GM19239 (cell line): ENCODE measurements at places on chromosomes 1 and 21.
A peak's percentile ranks its signal among the peaks of the same experiment; 100 is the strongest.

- no peak for DNase-seq
Measured at GRCh38 chr1:228271701-228272251, 63.9 kb downstream of the OBSCN start.

GRCh38 chr1:216111842-216112241 lies 311.4 kb downstream of the USH2A start:
- DNase-seq: no peak

- DNase-seq: no peak
Measured at GRCh38 chr1:228814176-228814575, 78.9 kb downstream of the RHOU start.

DNA sequence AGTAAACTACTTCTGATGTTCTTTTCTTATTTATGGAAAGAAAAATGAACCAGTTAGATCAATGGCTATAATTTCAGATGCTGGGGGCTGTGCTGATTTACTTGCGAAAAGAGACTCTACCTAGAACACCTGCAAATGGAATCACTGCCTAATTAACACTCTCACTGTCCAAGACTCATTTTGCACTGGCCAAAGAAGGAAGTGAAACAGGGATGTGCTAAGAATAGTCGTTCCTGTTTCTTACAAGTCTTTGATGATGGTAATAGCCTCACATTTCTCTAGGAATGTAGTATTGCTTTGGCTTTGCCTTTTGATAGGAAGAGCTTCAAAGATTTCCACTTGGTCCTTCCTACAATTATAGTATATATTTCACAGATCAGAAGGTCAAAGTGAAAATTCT lies 12.7 kb upstream of the TSNAX start:
- no peak for DNase-seq

GRCh38 chr21:46117586-46118315 lies 19.8 kb downstream of the COL6A2 start:
- no peak for DNase-seq

DNA sequence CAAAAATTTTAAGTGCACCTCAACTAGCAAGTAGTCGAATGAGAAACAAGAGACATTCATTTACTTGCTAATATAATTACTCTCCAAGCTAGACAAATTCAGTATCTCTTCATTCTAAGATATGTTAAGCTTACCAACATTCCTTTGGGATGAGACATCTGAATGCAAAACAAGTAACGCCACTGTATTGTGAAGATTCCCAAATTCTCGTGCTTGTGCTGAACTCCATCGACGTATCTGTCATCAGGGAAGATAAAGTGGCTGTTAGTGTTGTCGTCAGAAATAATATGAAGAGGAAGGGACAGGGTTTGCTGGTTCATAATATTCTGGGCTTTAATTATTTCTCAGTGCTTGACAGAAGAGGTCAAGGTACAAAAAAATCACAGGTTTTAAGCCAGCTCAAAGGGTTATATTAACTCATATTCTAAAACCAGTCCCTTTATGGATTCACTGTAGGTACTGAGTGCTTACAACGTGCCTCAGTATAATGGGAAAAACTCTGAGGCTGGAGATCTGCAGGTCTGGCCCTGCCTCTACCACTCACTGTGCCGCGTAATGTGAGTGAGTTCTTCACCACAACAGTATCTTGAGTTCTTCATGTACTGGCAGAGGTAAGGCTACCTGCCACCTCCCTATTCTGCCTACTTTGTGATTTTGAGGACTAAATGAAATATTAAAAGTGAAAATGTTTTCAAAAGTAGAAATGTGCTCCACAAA lies 42.0 kb downstream of the PCSK9 start:
- no peak for DNase-seq

DNA sequence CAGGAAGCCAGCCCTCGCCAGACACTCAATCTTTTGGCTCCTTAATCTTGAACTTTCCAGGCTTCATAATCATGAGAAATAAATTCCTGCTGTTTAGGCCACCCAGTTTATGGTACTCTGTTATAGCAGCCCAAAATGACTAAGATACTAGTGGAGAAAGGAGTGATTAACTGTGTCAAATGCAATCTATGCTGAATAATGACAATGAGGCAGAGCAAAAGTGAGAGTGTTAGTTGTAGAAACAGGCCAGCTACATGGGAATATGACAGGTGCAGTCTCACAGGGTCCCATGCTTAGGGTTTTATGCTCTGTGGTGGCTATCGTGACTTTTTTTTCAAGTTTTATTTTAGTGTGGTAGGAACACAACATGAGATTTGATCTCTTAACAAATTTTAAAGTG lies 888.8 kb downstream of the TTLL7 start:
- DNase-seq: no peak

DNA sequence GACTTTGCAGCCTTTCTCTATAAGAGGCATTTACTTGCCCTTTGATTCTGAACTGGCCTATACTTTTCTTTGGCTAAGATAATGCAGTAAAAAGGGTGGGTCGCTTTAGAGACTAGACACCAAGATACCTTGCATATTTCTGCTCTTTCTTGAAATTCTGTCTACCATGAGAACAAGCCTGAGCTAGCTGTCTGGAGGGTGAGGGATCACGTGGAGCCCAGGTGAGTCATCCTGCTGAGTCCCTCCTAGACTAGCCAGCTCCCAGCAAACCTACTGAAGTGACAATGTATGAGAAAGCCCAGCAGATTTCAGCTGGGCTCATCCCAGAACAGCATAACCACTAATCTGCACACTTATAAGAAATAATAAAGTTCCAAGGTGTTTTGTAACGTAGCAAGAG lies 408.0 kb upstream of the KAZN start:
- DNase-seq: no peak

GRCh38 chr1:209454340-209454994 lies 129.0 kb upstream of the CAMK1G start:
- no peak for DNase-seq

- DNase-seq: no peak
Measured at GRCh38 chr1:53554592-53555305, 95.5 kb downstream of the DMRTB1 start.

GRCh38 chr1:6584126-6585080 lies 4.6 kb downstream of the ZBTB48 start:
- DNase-seq: no peak

GRCh38 chr1:108050911-108051629 lies 86.1 kb upstream of the VAV3 start:
- no peak for DNase-seq

DNA sequence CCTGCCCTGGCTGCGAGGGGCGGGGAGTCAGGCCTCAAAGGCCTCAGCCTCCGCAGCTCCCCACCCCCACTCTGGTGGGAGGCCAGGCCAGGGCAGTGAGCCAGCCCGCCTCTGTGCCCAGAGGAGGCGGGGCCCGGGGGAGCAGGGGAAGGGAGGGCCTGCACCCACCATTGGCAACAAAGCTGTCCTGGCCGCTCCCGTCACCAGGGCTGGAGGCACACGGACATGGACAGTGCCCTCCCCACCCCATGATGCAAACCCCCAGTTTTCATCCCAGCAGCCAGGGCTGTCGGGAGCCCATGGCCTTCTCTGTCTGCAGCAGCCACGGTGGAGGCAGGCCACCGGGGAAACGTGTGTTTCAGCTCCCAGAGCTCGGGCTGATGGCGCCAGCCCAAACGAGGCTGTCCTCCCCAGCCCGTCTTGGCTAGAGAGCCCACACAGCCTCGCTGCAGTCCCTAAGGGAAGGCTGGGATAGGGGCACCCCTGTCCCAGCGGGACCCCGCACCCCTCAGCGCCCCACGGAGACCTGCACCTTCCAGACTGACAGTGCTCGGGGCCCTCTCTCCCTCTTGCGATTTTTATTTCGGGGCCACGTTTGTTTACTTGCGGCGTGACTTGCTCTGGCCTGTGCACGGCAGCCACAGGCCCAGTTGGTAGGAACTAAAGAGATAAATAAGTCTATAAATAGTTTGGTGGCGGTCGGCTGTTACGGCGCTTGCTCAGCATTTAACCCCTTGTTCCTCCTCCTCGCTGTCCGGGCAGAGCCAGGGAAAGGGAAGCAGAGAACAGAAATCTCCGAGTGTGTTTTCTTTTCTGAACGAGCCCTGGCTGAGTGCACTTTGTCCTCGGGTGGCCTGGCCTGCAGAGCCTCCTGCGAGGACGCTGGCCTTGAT lies 101.8 kb downstream of the PRDM16 start:
- no peak for DNase-seq

GRCh38 chr1:115133440-115133839 lies 44.1 kb upstream of the TSPAN2 start:
- DNase-seq: no peak

GRCh38 chr1:230823931-230824381 lies 44.4 kb downstream of the C1orf198 start:
- DNase-seq: no peak

DNA sequence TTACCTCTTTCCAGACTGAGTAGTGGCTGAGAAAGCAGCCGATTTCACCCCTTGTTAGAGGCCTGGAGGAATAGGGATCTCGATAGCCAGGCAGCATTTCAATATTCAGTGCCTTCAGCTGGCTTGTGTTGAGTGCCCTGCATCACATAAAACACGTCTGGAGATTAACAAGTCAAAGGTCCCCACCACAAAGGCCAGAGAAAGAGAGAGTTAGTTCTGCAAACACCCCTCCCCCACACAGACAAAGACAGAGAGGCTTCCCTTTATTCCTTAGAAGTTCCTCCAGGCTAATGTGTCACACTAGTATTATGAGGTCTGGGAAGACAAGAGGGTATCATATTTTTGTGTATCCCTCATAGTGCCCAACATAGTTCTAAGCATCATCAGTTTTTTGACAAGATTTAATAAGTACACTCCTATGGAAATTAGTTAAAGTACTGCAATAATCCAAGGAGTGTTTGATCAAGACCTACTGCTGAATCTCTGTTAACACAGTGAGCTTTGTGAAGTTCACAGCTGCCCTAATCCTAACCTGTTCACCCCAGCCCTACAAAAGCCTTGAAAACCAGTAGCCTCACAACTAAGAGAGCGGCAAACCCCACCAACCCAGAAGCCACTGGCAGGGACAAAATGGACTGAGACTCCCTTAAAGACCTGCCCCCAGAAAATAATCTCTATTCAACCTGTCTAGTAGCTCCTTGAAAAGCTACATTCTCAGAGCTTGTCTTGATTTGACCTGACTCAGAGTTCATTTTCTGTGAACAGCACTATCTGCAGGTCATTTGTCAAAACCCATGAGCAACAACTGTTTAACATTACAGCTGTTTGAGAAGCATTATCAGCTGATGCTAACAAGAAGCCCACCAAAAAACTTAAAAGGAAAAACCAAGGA lies 91.9 kb downstream of the COLGALT2 start:
- DNase-seq: no peak

DNA sequence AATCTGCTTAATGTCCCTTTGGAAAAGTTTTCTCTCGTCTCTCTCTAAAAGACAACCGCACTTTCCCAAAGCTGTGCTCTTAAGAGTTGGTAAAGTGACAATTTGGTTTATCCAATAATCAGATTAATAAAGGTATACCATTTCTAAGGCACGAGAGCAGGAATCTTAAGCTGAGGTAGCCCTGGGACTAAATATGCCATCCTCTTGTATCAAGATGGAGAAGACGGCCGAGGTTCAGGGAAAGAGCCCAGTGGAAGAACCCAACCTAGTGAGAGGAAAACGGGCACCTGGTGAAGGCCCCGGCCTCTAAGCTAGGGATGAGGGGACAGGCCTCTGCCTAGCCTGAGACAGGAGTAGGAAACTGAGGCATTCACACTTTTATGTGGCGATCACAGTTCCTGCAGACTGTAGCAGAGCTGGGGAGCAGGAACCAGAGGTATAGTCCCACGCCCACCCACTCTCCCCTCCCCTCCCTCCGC lies 334 bp upstream of the SARS1 start:
- DNase-seq: peak; percentile 71

DNA sequence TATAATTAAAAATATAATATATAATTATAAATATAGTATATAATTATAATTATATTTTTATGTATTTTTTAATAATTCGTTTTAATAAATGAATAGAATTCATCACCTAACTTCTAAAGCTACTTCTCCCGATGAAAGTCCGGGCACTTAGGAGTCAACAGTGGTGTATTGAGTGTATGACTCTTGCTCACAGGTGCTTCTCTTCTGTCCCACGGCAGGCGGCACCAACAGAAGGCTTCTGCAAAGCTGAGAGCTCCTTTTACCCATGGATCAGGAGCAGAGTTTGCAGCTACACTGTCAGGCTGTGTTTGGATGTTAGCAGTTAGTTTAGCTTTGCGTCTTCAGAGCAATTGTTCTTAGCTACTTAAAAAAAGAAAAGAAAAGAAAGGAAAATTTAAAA lies 122.4 kb downstream of the LIPI start:
- DNase-seq: no peak

DNA sequence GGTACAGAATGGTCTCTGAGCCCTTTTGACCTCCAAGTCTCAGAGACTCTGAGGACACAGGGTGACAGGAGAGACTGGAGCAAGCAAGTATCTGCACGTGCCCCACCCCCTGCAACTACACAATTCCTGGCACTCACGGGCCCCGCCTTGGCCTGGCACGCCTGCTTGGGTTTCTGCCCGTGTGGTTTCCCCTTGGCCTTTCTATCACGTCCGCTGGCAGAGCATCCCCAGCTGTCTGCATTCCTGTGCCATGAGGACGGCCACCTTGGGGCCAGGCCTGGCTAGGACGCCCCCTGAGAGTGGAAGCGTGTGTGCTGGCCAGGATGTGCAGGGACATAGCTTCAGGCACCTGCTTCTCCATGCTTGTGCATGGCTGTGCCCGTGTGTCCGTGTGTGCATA lies 14.3 kb upstream of the EDN2 start:
- no peak for DNase-seq

DNA sequence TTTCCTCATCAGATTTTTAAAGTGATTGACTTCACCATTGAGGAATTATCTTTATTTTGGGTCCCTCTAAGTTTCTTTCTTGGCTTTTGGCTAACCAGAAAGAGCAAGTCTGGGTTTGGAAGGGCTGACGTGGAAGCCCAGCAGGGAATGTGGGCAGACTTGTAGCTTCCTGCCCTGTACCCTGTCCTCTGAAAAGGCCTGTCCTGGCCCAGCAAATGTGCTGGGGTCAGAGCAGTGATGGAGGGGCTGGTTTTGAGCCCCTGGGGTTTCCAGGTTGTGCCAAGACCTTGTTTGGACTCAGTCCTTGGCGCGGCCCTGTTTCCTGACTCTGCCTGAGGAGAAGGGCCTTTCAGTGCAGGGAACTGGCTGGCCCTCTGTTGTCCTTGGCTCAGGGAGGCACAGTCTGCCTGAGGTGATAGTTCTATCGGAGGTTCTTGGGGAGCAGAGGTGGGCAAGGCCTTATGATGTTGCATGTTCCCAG lies 72.1 kb downstream of the UCK2 start:
- DNase-seq: no peak

GRCh38 chr21:43968410-43969114 lies 43.5 kb upstream of the TRAPPC10 start:
- DNase-seq: no peak

DNA sequence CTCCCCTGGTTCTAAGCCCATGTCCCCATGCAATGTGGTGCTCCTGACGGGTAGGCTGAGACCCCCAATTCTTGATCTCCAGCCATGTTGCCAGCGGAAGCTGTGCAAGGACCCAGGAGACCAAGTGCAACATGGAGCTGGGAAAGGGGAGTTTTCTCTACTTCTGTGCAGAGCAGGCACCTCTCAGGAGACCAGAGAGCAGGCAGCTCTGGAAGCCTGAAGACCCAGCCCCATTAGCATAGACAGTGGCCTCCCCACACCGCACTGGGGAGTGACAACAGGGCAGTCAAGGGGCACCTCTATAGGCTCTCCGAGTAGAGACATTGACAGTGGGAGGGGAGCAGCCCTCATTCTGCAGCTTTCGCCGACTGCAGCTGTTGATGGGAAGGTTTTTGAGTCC lies 410.2 kb downstream of the MATN1 start:
- DNase-seq: no peak
